Activated CD8-positive, alpha-beta memory T cell treated with anti-CD3 and anti-CD28 coated beads, Interleukin-2, amount 50 U/mL, for 48 hours (primary cell): ENCODE measurements at places on chromosomes 13 and 19.

DNA sequence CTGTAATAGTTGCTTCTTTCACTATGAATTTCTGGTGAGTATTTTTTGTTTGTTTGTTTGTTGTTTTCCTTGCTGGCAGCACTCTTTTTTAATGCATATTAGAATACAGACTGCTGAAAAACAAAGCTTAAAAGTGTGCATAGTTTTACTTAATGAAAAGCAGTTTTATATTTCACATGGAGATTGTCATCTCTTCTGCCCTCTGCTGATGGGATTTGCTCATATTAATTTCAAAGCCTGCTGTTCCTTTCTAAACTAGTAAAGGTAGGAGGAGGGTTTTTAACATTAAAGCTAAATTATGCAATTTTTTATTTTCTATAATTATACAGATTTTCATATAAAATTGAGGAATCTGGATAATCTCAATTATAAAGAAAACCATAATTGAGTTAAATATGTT lies 692.6 kb upstream of the SLITRK1 start:
- no peak for DNase-seq

- DNase-seq = no peak
Observed at GRCh38 chr19:3207461-3208242, 16.8 kb upstream of the CELF5 start.

GRCh38 chr13:90430127-90430526 lies 917.4 kb upstream of the MIR17HG start:
- DNase-seq = no peak

- DNase-seq = no peak
Observed at GRCh38 chr13:101521371-101521770, 68.9 kb downstream of the ITGBL1 start.

GRCh38 chr19:37988758-37989635 lies 82.0 kb downstream of the SIPA1L3 start:
- no peak for DNase-seq

GRCh38 chr19:16041299-16041990 lies 34.9 kb upstream of the TPM4 start:
- peak; percentile 95 for DNase-seq

- no peak for DNase-seq
Observed at GRCh38 chr19:33872445-33873320, 76.0 kb downstream of the KCTD15 start.

GRCh38 chr19:47284324-47284899 lies 9.7 kb downstream of the INAFM1 start:
- DNase-seq = no peak

GRCh38 chr13:61252213-61252612 lies 163.4 kb downstream of the PCDH20 start:
- no peak for DNase-seq

DNA sequence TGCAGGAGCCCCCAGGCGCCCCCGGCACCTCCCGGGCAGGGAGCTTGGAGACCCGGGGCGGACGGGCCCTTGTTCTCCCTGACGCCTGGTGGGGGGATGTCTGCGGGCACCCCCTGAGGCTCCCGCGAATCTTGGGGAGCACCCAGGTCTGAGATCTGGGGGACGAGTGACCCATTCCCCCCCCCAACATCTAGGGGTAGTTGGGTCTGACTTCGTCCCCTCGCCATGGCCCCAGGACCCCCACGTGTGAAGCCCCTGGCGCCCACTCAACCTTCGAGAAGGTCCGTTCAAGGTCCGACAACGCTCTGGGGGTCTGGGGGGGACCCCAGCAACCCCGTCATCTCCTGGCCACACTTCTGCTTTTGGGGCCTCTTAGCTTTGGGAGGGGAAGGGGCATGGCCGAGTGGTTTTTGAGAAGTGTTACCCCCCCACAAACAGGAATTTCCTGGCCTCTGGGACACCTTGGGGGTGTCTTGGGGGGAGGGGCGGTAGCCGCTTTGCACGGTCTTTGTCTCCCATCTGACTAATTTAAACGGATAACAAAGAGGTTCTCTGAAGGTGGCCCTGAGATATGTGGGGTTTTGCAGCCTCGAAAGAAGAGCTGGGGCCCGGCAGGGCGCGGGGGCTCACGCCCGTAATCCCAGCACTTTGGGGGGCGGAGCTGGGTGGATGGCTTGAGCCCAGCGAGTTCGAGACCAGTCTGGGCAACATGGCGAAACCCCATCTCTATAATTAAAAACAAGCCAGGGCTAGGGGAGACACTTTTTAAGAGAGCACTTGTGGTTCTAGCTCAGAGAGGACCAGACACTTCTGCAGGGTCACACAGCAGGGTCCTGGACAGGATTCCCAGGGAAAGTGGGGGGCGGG lies 608 bp downstream of the CNN2 start:
- no peak for DNase-seq

DNA sequence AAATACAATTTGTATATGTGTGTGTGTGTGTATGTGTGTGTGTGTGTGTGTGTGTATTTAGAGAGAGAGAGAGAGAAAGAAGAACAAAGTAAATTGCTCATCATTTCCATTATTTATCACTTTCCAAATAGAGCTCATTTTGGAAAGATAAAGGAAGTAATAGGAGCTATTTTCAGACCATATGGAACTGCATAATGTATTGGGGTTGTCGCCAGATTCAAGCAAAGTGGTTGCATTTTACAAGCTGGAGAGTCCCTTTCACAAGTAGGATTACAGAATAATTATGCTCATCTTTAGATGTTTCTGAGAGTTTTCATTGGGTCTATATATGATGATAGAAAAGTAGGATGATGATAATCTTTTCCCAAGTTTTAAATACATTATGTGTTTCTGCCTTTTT lies 842.7 kb upstream of the SLC10A2 start:
- no peak for DNase-seq

DNA sequence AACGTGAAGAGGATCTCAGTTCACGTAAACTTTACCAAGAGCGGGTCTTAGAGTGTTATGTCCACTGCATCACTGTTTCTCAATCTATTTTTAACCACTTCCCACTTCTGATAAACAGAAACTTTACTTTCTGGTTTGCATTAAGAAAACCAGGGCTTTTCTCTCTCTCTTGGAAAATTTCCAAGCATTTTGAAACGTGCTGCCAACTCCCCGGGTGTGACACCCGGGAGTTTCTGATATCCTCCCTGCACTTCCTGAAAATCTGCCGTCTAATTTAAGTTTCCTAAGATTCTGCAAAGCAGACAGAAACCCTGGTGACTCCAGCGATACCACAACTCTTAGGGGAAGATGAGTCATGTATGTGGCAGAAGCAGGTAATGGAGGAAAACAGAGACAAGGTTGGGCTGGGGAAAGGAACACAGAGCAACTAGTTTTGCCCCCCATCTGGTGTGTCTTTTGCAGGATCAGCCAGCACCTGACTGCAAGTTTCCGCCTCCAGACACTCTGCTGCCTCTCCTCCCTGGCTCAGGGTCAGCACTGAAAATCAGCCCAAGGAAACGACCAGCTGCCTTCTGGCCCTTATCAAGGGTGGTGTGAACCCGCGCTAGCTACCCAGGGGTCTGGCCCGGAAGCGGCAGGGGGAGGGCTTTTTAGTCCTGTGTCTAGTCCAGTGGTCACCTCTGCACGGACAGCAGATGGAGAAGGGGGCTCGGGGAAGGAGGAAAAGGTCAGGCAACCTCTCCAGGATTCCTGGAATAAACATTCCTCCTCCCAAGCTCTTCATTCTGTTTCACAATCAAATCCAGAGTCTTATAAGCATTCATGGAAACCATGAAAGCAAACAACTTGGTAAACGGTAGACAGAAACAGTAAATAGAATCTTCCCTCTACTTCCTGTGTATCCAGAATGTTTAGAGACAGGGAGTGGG lies 11.3 kb upstream of the FFAR2 start:
- no peak for DNase-seq

GRCh38 chr13:112754281-112755025 lies 64.6 kb downstream of the ATP11A start:
- DNase-seq = no peak

DNA sequence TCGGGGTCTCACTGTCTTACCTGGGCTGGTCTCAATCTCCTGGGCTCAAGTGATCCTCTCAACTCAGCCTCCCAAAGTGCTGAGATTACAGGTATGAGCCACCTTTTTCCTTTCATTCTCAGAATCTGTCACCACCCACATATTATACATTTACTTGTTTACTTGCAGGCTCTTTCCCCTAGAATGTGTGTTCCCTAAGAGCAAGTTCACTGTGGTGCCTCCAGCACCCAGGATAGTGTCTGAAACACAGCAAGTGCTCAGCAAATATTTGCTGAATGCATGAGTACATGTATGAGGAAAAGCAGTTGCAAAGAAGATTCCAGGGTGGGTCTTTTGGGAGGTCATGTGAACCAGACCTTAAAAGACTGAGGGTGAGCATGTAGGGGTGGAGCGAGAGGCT lies 96.8 kb downstream of the RGCC start:
- no peak for DNase-seq

DNA sequence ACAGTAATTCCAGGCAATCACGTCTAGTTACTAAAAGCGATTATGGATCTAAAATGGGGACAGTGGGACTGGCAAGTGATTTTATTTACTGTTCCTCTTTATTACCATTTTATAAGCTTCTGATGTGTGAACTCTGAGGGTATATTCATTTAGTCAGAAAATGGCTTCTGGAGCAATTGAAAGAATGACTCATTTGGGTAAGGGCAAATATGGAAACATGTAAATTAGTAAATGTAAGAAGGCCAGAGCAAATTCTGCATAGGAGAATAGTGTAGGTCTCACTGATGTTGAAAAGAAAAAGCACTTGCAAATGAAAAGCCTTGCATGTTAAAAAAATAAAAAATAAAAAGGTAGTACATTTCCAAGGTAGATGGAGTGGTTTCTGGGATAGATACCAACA lies 262.2 kb downstream of the KLF5 start:
- DNase-seq = no peak

DNA sequence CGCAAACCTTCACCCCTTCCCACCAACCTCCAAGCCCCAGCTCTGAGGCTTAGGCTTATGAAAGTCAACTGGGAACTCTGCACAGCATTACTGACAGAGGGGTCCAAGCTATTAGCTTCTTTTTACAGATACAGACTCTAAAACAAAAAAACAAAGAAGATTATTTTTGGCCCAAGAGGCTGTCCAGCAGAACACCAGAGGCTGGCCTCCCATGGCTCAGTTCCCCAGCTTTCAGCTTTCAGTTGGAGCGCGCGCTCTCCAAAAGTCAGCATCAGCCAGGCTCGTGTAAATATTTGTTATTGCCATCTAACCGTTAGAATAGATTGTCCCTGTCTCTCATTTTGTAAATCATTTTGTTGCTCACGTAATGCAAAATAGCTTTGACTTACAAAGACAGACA lies 58.4 kb downstream of the ZIC5 start:
- DNase-seq = no peak

DNA sequence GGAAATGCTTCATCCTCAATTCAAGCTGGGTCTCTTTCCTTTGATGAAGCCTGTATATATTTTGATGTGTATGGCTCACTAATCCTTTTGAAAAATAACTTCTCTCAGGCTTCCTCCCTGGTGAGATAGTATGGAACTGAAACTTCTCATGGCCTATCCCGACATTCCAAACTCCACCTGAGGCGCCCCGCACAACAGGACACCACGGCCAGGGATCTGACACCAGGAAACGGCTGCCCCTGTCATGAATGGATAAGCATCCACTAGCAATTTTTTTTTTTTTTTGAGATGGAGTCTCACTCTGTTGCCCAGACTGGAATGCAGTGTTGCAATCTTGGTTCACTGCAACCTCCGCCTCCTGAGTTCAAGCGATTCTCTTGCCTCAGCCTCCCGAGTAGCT lies 16.4 kb downstream of the SLC7A1 start:
- no peak for DNase-seq

DNA sequence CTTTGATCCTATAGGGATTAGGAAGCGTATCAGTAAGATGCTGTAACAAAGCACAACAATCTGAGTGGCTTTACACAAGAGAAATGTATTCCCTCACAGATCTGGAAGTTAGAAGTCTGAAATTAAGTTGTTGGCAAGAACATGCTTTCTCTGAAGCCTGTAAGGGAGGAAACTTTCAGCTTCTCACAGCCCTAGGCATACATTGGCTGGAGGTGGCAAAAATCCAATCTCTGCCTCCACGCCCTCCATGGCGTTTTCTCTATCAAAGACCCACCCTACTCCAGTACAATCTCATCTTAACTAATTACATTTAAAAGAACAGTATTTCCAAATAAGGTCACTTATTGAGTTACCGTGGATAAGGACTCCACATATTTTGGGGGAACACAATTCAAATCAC lies 211.9 kb downstream of the TDRD3 start:
- no peak for DNase-seq

DNA sequence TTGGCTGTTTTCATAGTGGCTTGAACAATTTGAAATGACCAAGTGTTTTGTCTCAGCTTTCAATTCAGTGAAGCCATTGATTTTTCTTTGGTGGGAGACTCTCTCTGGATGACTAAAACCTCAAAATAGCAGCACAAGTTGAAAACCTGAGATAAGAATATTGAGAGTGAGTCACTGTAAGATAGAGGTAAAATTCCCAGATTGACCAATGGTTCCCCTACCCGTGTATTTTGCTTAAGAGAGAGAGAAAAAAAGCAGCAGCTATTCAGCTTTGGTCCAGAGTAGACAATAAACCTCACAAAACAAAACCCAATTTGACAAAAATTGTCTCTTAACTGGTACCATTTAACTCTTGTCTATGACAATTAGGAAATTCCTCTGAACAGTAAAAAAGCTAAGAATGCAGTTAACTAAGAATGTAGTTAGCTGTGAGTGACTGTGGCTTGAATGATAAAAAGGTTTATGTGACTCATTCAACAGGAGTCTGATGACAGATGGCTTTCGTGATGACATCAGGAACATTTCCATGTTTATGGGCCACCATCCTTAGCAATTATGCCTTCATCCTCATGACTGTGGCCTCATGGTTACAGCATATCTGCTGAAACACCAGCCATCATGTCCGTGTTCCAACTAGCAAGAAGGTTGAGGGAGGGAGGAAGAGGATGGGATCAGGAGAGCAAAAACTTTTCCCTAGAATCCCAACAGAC lies 356.9 kb downstream of the NDFIP2 start:
- DNase-seq = no peak

DNA sequence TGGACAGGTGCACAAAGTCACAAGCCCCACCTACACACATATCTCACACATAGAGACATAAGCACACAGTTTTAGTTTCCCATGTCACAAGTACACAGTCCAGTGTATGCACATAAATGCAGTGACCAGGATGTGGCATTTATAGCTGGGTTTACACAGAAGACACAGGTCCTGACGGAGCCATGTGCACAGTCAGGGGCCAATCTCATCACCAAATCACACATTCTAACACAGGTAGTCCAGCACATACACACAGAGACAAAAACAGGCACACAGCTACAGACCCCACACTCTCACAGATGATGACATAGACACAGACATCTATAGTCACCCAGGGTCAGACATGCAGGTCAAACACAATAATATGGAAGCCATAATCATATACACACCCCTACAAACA lies 2.1 kb downstream of the NUMBL start:
- DNase-seq = no peak

- DNase-seq = peak; percentile 70
Observed at GRCh38 chr19:48102870-48103751, 7.5 kb downstream of the PLA2G4C start.
